ENCODE measurements at places on chromosomes 13 and 19.
A peak's percentile ranks its signal among the peaks of the same experiment; 100 is the strongest.

DNA sequence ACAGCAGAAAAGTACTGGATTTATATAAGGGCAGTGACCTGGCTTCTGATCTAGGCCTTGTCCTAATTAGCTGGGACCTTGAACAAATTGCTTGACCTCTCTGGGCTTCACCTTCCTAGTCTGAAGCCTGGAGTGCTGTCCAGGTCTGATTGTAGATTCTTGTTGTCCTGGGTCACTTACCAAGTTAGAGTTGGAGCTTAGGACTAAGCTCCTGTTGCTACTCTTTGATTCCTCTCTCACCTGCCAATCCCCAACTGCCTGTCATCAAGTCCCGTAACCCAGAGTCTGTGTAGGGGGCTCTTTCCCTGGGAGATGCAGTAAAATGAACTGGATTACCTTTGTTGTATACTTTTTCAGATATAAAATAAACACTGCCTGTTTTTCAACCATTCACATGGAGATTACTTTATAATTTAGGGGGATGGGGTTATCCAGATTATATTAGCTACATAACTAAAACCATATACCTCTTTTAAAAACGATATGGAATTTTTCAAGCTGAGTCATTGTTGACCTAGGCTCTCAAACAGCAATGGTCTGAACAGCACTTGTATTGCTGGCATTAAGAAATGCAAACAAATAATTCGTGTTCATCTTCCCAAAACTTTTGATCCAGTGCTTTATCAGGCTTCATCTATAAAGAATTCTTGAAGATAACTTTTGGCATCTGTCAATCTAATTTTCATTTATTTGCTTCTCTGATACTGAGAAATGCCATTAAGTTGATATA, 5.8 kb downstream of the ARHGAP35 start:
- DNase-seq = no peak

DNA sequence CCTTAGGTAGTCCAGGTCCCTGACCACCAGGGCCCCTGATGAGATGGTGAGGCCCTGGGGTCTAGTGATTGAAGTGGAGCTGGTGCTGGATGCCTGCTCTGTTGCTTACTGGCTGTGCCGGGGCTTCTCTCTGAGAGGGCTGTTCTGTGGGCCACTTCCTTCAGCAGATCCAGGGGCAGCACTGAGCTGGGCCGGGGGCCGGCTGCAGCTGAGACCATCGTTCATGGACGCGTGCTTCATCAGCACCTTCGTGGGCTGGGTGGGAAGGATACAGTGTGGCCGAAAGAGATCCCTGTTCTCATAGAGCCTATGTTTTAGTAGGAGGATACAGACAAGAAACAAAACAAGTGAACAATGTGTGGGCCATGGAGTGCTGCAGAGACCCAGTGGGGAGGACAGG, 33.2 kb upstream of the TEX29 start:
- DNase-seq = no peak

DNA sequence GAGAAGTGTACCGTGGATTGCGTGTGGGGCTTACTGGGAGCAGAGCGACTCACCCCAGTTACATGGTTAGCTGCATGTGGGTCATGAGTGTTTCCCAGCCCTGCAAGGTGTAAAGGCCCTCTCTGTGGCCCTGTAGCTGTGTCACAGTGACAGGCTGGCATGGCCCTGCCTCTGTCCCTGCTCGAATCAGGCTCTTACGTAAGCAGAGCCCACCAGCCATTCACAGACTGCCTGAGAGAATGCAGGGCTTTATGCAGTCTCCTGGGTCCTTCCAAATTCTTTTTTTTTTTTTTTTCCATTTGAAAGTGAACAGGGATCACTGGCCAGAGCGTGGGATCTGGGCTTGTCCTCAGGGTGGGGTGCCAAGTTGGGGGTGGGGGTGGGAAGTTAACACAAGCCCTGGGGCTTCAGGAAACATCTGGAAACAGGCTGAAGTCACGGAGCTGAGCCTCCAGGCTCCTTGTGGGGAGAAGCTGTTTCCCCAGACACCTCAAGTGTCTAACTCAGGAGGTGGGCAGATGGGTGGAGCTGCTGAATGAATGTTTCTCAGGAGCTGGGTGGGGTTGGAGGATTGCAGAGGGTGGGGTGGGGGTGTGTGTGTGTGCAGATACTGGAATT, 13.4 kb downstream of the TECR start:
- DNase-seq = no peak

- peak; percentile 33 for DNase-seq
These were observed 67.6 kb upstream of the TDRD3 start for GRCh38 chr13:60329221-60329923.

DNA sequence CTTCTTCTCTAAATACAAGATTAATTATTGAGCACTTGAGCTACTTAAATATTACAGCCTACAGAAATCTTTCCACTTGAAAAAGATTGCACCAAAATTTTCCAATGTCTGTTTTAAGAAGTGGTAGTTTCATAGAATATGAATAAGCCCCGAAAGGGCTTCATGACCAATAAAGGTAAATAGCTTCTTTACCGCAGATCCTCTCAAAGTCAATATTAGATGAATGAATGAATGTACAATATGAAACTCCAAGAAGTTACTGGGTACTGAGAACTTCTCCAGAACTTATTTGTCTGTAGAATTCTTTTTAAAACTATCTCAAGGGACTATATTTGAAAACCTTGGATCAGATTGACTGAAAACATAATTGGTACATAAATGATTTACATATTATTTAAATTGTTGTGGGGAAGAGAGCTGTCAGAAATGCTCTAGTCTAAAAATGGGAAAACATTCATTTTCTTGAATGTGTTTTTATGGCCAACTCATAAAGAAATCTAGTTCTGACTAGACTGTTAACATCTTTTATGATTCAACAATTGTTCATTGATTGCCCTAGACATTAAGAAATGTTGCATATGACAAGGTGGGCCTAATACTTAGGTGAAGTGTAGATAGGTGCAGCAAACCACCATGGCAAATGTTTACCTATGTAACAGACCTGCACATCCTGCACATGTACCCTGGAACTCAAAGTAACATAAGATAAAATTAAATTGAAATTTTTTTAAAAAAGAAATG, 227.0 kb downstream of the SPRY2 start:
- no peak for DNase-seq

DNA sequence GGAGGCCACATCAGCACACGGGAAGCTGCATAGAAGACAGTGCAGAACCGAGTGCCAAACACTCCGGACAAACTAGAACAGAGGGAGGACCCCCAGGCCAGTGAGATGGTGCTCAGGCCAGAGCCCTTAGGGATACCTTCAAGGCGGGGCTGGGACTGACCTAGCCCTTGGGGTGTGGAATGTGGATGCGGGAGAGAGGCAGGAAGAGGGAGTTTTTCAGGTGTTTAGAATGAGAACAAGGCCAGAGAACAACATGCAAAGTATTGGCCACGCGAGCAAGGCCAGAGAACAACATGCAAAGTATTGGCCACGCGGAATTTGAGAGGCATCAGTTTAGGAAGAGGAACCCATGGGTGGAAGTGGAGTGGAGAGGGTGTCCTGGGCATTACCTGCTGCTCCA, 65.1 kb upstream of the ATP12A start:
- DNase-seq = no peak

- no peak for DNase-seq
These were observed 845 bp downstream of the SPRY2 start for GRCh38 chr13:80339912-80340650.

DNA sequence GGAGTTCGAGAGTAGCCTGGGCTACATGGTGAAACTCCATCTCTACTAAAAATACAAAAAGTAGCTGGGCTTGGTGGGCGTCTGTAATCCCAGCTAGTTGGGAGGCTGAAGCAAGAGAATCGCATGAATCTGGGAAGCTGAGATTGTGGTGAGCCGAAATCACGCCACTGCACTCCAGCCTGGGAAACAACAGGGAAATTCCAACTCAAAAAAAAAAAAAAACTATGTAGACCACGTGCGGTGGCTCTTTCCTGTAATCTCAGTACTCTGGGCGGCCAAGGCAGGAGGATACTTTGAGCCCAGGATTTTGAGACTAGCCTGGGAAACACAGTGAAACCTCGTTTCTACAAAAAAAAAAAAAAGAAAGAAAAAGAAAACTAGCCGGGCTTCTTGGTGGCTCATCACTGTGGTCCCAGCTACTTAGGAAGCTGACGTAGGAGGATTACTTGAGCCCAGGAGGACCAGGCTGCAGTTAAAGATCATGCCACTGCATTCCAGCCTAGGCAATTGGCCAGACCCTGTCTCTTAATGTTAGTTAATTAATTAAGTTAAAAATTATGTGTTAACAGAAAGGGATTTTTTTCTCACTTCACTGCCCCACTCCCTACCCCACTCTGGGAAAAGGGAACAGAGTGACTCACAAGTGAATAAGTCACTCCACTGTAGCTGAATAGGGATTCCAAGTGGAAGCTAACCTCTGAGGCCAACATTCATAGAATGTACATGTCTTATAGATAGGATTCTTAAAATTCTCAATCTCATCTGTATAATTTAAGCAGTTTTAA, 2.2 kb downstream of the ZNF83 start:
- DNase-seq = no peak

DNA sequence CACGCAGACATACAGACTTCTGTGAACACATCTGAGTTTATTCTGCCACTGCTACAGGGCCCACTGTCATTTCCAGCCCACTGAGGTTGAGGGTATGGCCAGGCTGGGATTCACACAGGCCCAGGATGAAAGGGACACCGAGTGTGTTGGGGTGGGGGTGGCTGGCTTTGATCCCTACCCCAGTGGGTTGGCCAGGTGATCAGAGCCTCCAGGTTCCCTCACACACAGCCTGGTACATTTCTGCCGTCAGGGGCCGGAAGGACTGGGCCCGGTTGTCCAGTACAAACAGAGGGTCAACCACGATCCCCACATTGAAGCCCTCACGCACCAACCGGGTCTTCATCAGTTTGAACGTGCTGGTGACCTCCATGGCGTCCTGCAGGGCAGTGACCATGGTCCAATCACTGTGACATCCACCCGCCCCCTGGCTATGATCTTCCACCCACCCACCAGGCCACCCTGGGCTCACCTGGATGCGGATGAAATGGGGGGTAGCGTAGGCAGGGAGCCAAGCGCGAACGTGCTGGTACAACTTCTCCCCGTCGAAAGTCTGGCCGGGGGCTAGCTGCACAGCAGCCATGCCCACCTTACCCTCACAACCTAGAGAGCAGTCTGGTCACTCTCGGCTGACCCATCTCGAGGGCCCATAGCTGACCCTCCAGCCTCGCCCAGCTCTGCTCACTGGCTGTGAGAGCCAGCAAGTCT, 13.3 kb downstream of the SLC27A5 start:
- DNase-seq = no peak

- no peak for DNase-seq
These were observed 13.2 kb downstream of the NCAN start for GRCh38 chr19:19224852-19225494.

DNA sequence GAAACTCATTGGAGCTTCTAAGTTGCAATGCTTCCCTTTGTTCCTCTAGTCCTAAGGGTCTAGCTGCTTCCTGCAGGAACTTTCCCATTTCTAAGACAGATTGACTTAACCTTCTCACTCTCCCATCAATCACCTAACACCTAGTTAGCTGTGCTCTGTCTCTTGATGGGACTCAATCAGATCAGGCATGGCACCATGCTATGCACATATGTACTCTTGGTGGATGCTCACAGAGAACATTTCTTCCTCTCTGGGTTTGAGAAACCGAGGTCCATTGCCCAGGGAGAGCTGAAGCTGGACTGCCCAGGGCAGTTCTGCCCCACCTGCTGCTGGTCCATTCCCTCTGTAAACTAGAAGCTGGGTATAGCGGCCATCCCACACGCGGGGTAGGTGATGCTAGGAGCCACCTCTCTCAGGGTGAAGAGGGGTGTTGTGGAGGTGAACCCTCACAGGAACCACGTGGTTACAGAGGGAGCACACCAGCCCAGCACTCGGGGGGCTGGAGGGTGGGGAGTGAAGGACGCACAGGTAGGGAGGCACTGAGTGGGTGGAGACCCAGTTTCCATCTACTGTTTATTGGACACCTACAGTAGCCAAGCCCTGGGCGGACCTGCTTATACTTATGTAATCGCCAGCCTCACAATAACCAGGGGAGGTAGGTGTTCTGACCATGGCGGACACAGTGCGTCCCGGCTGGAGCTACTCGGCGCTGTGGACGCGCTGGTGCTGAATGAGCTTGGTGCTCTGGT, 3.1 kb upstream of the UBE2M start:
- DNase-seq = no peak

DNA sequence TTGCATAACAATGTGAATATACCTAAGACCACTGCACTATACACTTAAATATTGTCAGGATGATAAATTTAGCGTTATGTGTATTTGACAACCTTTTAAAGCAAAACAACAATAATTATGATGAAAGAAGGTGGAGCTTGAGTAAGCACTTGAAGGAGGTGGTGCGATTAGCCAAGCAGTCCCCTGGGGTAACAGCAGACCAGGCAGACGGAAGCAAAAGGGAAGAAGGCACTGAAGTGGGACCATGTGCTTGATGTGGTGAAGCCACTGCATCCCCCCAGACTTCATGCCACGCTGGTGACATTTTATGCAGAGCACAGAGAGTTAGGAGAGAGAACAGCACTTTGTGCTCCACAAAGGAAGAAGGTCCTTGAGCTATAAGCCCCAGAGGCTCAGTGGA, 58.3 kb upstream of the ZNF507 start:
- no peak for DNase-seq

DNA sequence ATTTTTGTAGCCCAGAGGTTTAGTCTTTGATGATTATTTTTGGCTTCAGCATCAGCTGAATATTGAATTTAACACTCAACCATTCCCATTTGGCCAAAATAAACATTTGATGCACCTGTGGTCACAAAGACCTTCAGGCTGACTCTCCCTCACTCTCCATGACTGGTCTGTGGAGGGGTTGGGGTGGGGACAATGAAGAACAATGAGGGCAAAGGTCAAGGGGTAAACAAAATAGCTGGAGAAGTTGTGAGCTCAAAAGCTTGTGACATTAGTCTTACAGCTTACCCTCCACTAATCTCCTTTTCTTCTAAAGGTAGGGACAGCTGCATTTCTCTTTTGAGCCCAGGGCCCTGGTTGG, 86.9 kb downstream of the SLC15A1 start:
- no peak for DNase-seq

- DNase-seq = no peak
These were observed 35.2 kb downstream of the C13orf46 start for GRCh38 chr13:113938716-113939115.

GRCh38 chr13:41458187-41458760, 924 bp downstream of the RGCC start:
- no peak for DNase-seq

DNA sequence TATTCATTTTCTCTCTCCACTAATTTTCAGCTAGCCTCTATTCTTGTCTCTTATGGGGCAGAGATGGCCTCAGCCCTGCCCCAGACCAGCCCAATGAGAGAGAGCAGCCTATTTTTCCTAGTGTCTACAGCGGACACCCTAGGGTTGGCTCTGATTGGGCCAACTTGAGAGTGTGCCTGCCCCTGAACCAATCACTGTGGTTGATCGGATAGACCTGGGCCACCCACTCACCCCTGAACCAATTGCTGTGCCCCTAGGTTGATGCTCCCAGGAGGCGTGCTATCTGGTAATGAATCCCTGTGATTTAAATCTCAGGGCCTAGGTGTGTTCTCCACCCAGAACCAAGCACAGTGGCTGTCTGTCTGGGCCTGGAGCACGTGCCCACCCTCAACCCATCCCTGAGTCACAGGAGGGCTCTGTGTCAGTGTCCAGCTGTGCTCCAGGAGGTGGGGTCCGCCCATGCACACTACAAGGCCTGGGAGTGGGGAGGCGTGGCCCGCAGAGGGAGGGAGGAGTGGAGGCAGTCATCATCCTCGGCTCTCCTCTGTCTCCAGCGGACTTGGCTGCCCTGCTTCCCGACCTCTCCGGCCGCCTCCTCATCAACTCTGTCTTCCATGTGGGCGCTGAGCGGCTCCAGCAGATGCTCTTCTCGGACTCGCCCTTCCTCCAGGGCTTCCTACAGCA, 14.9 kb upstream of the SCN1B start:
- DNase-seq = no peak

Data from NCI-H1417 treated with DMSO at 0.1 percent for 48 hours (cell line).